ENCODE measurements at places on chromosomes 2 and 18.

DNA sequence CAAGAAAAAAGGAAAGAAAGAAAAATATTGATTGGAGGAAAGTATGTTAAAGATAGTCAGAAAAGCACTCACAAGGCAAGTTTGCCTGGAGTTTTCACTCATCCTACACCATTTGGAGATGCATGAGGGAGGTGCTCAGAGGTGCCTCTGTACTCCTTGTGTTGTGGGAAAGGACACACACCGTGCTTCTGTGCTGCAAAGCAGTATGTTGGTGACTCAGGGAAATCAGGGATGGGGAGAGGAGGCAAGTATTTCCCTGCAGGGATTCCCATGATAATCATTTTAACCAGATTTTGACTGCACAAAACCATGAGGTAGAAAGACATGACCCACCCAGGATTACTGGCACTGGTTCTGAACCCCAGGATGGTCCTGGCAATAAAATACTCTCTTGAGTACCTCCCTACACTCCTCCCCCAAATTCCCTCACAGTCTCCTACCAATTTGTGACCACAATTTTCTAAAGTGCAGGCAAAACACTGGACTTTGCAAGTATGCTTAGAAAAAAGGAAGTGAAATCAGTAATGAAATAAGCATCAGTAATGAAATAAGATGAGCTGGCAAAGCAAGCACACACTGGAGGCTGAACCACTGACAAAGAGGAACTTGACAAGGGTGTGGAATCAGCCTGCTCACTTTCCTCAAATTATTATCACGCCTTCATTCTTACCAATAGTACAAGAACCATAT, 155.5 kb upstream of the ACVR2A start:
- no peak for DNase-seq

GRCh38 chr2:217017456-217018252, 157.8 kb upstream of the TNP1 start:
- no peak for DNase-seq

- no peak for DNase-seq
These were observed 66.6 kb upstream of the STAM2 start for GRCh38 chr2:152241948-152242729.

- DNase-seq = no peak
These were observed 127.5 kb downstream of the SPAG16 start for GRCh38 chr2:213411582-213412289.

DNA sequence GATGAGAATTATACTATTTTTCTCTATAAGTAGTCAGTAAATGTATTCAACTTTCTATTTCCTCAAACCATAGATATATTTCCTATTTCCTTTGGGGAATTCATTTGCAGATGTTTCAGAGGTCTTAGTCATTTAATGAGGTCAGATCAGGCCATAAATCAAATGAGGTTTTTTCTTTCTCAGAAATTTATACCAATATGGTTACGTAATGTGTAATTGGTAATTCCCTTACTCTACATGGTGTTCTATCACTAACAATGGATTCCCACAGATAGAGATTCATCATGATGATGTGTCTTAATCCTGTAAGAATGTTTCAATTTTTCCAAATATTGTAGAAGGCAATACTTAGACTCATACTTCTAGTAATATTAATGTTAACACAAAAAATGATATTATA, 108.0 kb downstream of the DPP4 start:
- no peak for DNase-seq
